NCI-H1417 treated with DMSO at 0.1 percent for 48 hours (cell line): ENCODE measurements at places on chromosomes 2 and 18.
A peak's percentile ranks its signal among the peaks of the same experiment; 100 is the strongest.

GRCh38 chr2:98541489-98541888, 66.8 kb downstream of the COA5 start:
- DNase-seq, result no peak

DNA sequence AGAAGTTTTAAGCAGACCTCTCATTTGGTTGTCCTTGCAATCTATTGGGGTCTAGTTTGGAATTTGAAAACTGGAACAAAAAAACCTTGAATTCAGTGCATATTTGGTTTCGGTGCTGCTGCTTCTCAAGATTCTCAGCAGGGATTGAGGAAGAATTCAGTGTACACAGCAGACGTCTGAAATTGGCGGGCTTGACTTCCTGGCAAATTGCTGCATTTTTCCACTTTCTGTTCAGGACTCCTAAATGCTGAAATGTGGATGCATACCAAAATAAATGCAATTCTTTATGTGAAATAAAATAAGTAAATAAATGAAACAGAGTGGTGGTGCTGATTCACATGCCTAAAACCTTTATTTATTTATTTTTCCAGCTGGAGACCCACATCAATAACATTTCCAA, 332.4 kb upstream of the KYNU start:
- no peak for DNase-seq

GRCh38 chr2:170477630-170478029, 237.5 kb upstream of the SP5 start:
- no peak for DNase-seq

DNA sequence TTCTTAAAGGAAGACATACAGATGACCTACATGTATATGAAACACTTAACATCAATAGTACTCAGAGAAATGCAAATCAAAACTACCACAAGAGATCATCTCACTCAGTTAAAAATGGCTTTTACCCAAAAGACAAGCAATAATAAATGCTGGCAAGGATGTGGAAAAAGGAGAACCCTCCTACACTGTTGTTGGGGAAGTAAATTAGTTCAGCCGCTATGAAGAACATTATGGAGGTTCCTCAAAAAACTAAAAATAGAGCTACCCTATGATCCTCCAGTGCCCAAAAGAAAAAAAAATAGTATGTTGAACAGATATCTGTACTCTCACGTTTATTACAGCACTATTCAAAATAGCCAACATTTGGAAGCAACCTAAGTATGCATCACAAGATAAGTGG, 1579.4 kb upstream of the TMEFF2 start:
- no peak for DNase-seq

DNA sequence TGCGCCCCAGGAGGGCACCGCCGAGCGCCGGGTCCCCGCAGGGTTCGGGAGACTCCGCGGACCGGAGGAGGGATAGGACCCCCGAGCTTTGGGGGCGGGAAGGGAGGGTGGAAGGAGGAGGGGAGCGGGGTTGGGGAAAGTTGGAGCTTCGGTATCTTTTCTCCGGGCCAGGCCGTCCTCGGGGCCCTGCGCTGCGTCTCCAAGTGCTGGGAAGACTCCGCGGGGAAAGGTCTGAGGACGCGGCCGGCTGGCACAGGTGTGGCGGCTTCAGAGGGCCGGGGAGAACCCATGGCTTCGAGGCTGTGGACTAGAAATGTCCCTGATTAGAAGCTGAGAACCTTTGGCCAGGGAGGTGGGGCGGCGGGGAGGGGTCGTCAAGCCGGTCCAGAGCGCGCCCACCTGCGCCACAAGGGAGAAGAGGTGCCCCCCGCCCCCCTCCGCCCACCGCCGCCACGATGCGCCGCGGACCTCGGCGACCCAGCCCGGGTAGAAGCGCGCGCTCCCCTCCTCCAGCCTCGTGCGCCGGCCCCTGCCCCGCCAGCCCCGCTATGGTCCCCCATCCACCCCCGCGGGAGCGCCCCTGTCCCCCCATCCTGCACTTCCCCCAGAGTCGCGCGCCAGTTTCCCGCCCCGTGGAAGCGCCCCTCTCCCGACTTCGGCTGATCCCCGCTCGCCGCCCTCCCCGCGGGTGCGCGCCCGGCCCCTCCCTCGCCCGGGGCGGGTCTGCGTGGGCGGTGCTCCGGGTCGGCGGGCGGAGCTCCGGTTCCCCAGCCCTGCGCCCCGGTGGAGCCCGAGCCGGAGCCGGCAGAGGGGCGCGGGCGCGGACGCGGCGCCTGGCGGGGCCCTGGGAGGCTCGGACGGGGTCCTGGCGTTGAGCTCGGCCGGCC, at the start of gene SNTG2:
Gene SNTG2, plus strand, starts transcription at position 770 of the 887 bp plus-strand sequence. CDS start 148 bp downstream, outside the sequence.
- DNase-seq, result no peak

DNA sequence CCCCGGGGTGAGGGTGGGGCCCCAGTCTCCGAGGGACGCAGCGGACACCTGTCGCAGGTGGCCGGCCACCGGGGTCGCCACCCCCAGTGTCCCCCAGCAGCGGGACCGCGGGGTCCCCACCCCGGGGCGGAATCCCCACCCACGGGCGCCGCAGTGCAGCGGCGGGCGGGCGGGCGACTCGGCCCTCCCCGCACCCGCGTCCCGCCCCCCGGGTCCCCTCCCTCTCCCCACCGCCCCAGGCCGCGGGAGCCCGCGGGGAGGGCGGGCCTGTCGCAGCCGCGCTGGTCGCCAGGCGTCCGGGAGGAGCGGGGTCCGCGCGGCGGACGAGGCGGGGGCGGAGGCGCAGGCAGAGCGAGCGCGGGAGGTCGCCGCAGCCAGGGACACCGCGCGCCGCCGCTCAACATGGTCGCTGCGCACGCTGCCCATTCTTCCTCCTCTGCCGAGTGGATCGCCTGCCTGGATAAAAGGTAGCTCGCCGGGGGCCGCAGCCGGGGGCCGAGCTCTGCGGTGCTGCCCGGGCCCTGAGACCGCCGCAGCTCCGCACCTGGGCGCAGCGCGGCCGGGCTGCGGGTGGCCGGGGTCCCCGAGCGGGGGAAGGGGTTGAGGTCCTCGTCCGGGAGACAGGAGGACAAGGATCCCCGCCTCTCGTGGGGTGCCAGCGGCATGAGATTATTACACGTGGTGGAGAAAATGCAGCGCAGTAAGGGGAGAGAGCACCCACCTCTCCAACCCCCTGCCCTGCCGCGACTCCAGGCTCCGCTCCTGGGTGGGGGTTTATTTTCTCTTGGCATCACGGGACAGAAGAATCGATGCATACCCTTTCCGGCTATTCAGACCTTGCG, at the start of gene RAPGEF4:
Gene RAPGEF4, plus strand, starts transcription at position 264 of the 842 bp plus-strand sequence. Its CDS starts 139 bp downstream, at position 403.
- no peak for DNase-seq

DNA sequence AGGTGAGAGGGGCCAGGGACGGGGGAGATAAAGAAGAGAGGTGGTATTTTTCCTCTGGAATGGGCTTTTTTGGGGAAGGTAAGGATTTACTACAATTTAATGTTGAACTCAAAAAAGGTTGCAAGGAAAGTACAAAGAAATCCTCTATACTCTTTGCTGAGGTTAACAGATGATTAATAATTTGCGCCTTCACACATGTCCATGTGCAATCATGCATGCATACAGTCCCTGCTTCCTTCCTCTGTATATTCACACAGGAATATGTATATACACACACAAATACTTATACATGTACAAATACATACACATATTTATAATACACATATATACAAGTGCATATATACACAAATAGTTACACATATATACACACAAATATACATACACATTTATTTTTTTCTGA, 193.4 kb downstream of the NBAS start:
- no peak for DNase-seq

DNA sequence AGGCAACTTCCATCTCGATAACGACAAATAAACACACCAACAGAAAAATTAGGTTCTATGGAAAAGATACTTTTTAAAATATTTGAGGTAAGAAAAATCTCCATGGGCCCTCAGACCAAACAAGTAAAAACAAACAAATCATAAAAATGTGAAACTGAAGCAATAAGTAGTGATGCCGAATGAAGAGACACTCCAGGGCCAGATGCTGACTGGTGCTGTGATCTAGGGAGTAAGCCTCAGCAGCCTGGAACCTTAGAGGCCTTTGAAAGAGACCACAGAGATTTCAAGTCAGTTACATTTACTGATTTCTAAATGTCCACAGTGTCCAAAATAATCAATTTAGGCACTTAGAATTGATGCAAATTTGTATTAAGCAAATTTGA, 1144.7 kb downstream of the CNTNAP5 start:
- DNase-seq, result no peak

GRCh38 chr2:241432824-241433448, 75.4 kb downstream of the STK25 start:
- DNase-seq, result no peak

GRCh38 chr2:177733-178132, 86.1 kb downstream of the SH3YL1 start:
- no peak for DNase-seq

GRCh38 chr18:40577239-40577980, 1377.6 kb upstream of the PIK3C3 start:
- peak; percentile 38 for DNase-seq

GRCh38 chr2:55862246-55862645, 61.3 kb downstream of the EFEMP1 start:
- DNase-seq, result no peak

- DNase-seq, result no peak
These were observed 104.3 kb upstream of the ID2 start for GRCh38 chr2:8577573-8577972.

DNA sequence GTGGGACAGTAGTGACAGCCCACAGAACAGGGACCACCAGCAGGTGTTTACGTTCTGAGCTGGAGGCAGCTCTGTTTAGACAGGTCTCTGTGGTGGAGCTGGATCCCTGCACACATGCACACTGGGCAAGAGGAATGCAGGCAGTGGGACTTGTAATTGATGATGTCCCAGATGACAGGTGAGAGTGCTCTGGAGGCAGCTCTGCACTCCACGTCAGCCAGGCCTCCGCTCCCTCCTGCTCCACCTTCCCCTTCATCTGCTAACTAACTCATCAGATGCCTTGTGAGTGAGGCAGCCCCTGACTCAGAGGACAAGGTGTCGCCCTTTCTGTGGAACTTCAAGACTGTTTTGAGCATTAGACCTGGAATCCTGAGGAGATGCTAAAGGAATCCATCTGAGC, 53.2 kb downstream of the SH3YL1 start:
- no peak for DNase-seq

- no peak for DNase-seq
These were observed 10.7 kb upstream of the DSG3 start for GRCh38 chr18:31436825-31437224.

DNA sequence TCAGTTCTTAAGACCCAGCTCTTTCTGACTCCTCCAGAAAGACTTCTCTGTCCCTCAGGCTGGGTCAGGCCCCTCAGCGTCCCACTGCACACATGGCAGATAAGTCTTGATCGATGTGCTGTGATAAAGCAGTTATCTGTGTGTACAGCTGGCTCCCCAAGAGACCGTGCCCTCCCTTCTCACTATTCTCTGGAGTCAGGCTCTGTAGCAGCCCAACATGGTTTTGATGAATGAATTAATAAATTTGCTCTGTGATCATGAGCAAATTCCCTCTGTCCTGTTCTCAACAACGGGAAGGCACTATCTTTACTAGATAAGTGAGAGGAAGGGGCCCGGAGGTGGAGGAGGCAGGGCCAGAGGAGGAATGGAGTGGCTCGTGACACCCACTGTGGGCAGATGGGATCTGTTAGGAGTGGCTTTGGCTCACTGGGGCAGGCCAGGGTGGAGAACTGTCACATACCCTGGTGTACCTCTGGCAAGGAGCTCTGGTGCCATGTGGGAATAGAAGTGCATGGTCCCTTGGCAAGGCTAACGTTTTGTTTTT, 48.3 kb downstream of the ZFP36L2 start:
- no peak for DNase-seq

GRCh38 chr2:235293061-235293460, 200.8 kb upstream of the AGAP1 start:
- DNase-seq, result no peak

GRCh38 chr18:64164883-64165282, 16.0 kb upstream of the LINC00305 start:
- DNase-seq, result no peak

DNA sequence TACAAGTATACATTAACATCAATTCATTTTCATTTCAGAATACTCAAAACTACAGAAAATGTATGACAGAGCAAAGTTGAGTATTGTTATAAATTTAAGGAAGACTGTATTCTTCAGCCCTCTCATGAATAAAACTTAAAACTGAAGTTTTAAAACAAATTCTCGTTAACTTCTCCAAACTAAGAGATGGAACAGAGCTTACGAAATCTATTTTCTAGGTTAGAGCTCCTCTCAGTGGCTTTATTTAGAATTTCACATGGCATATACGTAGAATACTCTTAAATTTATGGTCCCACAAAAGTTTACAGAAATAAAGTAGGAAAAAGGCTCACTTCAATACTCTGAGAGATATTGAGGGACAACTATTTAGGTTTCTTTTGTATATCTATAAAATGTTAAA, 612.1 kb downstream of the KCNJ3 start:
- DNase-seq, result peak; percentile 31
